ENCODE measurements at places on chromosomes 7 and 10.

DNA sequence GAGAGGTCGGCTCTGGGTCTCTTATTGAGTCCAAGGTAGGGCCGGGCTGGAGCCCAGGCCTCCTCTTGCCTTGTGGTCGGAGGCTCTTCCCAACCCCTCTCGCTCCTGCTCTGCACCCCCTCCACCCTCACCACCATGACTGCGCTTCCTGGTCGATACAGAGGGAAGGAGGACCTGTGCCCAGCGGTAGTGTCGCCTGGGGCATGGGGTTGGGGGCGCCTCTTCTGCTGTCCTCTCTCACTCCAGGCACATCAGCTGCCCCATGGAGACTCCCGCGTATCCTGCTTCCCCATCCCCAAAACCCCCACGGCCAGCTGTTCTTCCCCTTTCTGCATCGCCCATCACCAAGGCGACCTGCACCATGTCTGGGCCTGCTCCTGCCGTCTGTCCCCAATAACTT, 44.4 kb downstream of the TMEM270 start:
- DNase-seq: no peak

- no peak for DNase-seq
Observed at GRCh38 chr10:96359616-96360015, 814 bp upstream of the OPALIN start.

- no peak for DNase-seq
Observed at GRCh38 chr7:81234896-81235295, 316.0 kb upstream of the SEMA3C start.

GRCh38 chr7:44380831-44381493, 55.6 kb upstream of the CAMK2B start:
- no peak for DNase-seq

DNA sequence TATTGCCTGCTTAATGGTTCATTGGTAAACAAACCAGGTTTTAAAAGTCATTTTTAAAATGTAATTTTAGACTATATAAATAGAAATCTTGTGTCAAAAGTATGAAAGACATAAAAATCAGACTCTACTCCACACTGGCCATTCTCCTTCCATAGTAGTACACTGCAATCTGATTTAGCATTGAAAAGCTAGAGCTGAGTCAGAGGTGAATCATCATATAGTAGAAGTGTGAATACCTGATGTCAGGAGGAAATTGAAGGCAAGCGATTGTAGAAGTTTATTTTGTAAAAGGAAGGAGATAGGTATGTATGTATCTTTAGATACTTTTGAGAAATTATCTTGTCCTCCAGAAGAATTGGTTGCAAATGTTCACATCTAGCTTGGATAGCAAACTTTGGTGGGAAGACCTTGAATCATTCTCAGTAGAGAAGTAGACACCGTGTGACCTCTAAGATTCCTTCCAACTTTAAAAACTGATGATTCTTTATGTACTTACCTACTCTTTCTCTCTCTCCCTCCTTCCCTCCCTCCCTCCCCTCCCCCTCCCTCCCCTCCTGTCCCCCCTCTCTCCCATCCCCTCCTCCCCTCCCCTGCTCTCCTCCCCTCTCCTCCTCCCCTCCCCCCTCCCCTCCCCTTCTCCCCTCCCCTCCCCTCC, 88.1 kb downstream of the BTAF1 start:
- no peak for DNase-seq

GRCh38 chr7:73833251-73833919, 2.6 kb downstream of the CLDN4 start:
- no peak for DNase-seq

DNA sequence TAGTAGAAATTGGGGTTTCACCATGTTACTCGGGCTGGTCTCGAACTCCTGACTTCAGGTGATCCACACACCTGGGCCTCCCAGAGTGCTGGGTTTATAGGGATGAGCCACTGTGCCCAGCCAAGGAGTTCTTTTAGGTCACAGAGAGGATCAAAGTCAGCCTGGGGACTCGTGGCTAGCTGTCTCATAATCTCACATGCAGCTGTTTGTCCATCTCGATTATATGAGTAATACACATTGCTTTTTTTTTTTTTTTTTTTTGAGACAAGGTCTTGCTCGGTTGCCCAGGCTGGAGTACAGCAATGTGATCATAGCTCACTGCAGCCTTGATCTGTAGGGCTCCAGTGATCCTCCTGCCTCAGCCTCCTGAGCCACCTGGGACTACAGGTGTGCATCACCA, 2.2 kb downstream of the IFT22 start:
- no peak for DNase-seq

GRCh38 chr7:36512616-36513015, 123.0 kb downstream of the ANLN start:
- DNase-seq: no peak

- DNase-seq: no peak
Observed at GRCh38 chr7:99003419-99003818, 125.1 kb downstream of the TRRAP start.

GRCh38 chr7:139753693-139754111, 24.1 kb downstream of the HIPK2 start:
- DNase-seq: no peak

- DNase-seq: no peak
Observed at GRCh38 chr10:454860-455259, 234.6 kb downstream of the DIP2C start.

DNA sequence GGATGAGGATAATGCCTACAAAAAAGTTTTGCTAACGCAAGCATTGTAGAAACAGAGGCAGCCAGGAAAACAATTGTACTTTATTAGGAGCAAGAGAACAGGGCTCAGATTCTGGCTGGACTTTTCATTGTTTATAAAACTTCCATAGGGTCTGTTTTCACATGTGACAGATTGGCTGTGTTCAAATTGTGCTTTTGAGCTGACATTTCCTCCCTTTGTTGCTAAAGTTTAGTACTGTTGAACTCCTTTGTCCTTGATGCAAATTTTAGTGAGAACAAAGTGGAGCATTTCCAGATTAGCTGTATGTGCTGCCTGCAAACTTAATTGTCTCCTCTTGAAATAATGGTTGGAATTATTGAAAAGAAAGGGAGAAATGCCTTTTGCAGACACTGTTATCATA, 221.0 kb upstream of the FZD1 start:
- no peak for DNase-seq

DNA sequence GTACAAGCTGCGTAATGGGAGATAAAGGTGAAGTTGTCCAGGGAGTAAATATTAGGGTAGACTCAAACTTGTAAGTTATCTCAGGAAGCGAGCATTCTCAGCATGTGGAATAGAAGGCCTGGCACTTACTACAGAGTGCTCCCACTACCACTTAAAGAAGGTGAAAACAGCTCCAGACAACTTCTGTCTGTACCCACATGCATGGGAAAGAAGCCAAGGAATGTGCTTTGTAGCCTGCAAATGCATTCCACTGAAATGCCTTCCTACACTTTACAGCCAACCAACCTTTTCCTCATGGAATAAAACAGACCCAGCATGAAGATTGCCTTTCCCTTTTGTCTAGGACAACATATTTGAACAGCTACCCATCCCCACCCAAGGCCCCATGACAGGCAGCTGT, 45.4 kb upstream of the NPSR1 start:
- no peak for DNase-seq

DNA sequence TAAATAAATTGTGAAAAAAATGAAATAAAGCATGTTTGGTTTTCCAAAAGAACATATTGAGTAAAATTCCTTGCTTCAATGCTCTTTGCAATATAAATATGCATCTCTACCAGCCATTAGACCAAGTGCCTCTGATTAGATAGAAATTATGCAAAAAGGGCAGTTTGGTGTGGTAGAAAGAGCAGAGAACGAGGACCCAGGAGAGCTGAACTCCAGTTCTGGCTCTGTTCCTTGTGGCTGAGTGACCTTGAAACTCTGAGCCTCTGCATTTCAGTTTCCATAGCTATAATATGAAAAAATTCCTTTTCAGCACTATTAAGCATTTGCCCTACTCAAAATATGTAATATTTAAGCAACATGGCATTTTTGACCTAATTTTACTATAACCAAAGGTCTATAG, 36.5 kb downstream of the COL1A2 start:
- DNase-seq: no peak

DNA sequence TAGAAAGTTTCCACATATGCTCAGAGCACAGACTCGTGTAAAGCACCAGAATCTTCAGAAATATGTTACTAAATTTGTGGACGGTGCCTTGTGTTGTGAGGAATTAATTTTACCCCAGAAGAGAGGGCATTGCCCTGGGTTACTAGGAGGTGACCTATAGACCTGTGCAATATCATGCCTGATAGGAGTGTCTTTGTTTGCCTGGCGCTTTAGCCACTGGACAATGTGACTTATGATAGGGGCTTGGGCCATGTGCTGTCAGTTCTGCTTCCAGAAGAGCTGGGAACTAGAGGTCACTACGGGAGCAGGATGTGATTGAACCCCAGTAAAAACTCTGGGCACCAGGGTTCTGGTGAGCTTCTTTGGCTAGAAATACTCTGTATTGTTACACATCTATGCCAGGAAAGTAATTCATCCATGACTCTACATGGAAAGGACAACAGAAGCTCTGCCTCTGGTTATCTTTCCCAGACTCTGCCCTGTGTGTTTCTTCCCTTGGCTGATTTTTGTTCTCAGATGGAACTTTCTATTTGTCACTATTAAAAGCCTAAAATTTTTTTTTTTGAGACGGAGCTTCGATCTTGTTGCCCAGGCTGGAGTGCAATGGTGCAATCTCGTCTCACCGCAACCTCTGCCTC, 75.5 kb downstream of the SIRT1 start:
- no peak for DNase-seq

DNA sequence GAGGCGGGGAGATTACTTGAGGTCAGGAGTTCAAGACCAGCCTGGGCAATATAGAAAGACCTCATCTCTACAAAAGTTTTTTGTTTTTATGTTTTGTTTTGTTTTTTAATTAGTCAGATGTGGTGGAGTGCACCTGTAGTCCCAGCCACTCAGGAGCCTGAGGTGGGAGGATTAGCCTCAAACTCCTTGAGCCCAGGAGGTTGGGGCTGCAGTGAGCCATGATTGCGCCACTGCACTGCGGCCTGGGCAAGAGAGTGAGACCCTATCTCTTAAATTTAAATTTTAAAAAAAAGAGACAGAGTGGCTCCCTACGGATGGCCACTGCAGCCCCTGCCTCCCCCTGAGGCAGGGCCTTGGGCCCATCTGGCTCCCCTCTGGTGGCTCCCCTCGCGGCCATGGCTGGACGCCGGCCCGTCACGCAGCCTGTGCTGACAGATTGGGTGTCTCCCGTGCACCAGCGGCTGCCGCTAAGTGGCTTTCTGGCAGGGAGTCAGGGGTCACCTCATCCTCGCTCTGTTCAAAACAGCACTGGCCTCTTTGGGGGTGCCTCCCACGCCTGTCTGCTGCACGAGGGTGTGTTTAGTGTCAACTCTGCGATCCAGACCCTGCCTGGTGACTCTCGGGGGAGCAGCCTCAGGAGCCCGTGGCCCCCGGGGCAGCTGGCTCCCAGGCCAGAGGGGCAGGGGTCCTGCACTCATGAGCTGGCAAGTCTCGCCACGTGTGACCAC, 44.4 kb upstream of the ELN start:
- DNase-seq: no peak
